Esophagus muscularis mucosa (tissue), 4 donors: ENCODE measurements at places on chromosomes 12 and 14.

DNA sequence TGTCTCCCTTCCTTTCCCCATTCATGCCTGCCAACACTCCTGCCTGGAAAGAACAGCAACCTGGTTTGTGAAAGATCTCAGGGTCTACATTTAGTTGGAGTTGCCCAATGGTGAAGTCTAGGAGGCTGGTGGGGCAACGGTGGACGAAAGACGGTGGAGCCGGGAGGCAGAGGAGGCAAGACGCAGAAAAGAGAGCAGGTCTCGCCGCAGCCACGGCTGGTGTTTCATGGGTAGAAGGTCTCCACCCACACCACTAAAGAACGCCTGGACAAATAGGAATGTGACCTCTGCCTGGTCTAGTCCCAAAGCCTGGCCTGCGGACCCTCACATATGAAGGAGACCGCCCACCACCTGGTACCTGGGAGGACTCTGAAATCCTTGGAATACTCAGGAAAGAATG is 185.6 kb downstream of the ALG10 start:
- H3K27me3 ChIP-seq, result no peaks in the 10 kb centered on the region
- no peak overlapping the region for H3K4me3 ChIP-seq
- peak; percentile 42 for DNase-seq

DNA sequence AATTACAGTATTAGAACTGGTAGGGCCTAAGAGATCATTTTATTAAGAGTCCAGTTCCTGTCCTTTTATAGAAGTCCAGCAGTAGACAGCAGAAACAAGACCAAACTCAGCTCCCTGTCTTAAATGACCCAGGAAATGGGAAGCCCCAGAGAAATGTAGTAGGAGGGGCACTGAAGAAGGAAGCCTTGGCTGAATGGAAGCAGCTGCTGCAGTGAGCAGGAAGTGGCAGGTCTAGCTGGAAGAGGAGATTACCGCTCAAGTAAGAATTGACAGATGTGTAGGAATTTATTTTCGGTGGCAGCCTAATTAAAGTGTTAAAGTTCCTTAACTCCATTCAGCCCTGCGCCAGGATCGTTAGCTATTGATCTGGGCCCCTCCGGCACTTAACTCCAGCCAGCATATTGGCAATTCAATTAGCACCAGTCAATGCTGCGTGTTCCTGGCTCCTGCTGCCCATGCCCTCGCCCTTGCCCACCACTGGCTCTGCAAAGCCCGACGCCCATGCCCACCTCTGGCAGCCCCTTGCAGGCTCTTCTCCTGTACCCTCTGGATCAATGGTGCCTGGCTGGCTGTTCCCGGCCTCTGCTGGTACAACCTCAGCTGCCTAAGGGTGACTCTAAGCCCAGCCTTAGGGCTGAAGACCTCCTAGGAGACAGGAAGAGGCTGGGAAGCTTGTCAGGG is 21.1 kb downstream of the ZFHX2 start:
- no peaks in the 10 kb centered on the region for H3K27me3 ChIP-seq
- no peaks in the 10 kb centered on the region for H3K4me1 ChIP-seq
- DNase-seq, result no peak

- no peaks in the 10 kb centered on the region for H3K36me3 ChIP-seq
- H3K27me3 ChIP-seq, result no peaks in the 10 kb centered on the region
- no peaks in the 10 kb centered on the region for H3K4me1 ChIP-seq
- H3K27ac ChIP-seq, result no peak overlapping the region
- no peak for DNase-seq
- no peak overlapping the region for H3K4me3 ChIP-seq
Observed at GRCh38 chr12:83404521-83404920, 717.8 kb downstream of the TMTC2 start.

- no peak overlapping the region for H3K27ac ChIP-seq
- no peaks in the 10 kb centered on the region for H3K36me3 ChIP-seq
- no peak overlapping the region for H3K4me3 ChIP-seq
- no peak for DNase-seq
- H3K27me3 ChIP-seq, result no peaks in the 10 kb centered on the region
- no peaks in the 10 kb centered on the region for H3K4me1 ChIP-seq
Observed at GRCh38 chr12:76998908-76999556, 66.3 kb downstream of the E2F7 start.

DNA sequence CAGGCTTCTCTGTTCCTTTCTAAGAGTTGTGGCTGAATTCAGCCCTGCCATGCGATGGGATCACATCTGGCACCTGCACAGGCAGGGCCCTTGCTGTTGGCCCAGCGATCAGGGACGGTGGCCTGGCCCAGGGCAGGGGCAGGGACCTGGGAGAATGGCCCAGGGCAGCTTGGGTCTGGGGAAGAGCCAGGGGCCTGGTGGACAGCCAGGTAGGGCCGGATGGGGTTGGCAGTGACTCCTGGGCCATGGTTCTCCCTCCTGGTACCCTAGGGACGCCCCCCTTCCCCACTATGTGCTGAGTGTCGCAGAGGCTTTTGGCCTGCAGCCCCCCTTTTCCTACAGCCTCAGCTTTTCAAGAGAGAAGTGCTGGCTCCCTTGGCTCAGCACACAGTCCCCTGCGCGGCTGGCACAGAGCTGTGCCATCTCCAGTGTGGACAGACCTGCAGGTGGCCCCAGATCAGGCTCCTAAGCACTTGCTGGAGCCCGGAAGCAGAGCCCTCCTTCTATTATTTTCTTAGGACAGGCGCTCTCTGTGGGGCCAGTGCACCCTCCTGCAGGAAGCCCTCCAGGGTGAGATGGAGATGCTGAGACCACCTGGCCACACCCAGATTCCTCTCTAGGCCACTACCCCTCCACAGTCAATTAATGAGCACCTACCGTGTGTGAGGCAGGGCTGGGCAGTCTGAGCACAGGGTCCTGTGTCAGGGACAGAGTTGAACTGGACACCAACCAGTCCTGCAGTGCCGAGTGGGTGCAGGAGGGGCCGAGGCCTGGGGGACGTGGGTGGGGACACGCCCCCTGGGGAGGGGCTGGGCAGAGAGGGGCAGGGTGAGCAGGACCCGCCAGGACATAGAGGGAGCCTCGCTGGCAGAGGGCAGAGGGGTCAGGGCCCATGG is 267.6 kb downstream of the ADGRD1 start:
- no peaks in the 10 kb centered on the region for H3K36me3 ChIP-seq
- no peaks in the 10 kb centered on the region for H3K27me3 ChIP-seq
- no peak overlapping the region for H3K4me3 ChIP-seq
- H3K27ac ChIP-seq, result no peak overlapping the region

DNA sequence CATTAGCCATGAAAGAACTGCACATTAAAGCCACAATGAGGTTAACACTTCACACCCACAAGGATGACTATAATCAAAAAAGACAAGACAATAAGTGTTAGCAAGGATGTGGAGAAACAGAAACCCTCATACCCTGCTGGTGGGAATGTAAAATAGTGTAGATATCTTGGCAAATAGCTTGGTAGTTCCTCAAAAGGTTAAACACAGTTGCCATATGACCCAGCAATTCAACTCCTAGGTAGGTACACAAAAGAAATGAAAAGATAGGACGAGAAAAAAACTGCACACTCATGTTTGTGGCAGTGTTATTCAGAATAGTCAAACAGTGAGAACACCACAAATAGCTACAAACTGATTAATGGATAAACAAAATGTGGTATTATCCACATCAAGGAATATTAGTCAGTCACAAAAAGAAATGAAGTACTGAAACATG is 93.5 kb downstream of the ATXN2 start:
- H3K4me1 ChIP-seq, result no peaks in the 10 kb centered on the region
- DNase-seq, result no peak
- no peaks in the 10 kb centered on the region for H3K27me3 ChIP-seq
- no peak overlapping the region for H3K27ac ChIP-seq

- peak overlapping the region; percentile 80 for H3K4me3 ChIP-seq
- no peaks in the 10 kb centered on the region for H3K27me3 ChIP-seq
- H3K36me3 ChIP-seq, result peaks cover 25% of the 10 kb centered on the region
- DNase-seq, result peak; percentile 94
- H3K27ac ChIP-seq, result peak overlapping the region; percentile 98
Observed at GRCh38 chr12:6866920-6867412, 365 bp upstream of the TPI1 start.

DNA sequence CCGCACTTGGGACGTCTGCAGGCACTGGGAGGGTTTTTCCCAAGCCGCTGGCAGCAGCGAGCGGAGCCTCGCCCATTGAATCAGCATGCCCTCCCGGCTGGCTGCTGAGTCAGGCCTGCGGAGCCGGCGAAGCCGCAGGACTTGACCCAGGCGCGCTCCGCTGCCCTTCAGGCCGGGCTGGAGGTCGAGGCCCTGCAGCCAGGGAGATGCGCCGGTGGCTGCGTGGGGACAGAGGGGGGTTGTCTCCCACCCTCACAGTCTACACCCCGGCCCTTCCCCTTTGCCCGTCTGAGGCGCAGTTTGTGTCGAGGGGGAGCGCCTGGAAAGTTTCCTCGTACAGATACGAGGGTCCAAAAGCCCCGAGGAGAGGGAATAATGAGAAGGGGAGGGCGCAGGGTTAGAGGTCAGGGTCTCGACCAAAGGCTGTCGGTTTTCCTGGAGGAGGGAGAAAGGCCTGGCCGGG is 759 bp upstream of the KLC1 start:
- H3K27ac ChIP-seq, result peak overlapping the region; percentile 95
- peak; percentile 93 for DNase-seq
- H3K36me3 ChIP-seq, result no peaks in the 10 kb centered on the region
- peak overlapping the region; percentile 98 for H3K4me3 ChIP-seq

DNA sequence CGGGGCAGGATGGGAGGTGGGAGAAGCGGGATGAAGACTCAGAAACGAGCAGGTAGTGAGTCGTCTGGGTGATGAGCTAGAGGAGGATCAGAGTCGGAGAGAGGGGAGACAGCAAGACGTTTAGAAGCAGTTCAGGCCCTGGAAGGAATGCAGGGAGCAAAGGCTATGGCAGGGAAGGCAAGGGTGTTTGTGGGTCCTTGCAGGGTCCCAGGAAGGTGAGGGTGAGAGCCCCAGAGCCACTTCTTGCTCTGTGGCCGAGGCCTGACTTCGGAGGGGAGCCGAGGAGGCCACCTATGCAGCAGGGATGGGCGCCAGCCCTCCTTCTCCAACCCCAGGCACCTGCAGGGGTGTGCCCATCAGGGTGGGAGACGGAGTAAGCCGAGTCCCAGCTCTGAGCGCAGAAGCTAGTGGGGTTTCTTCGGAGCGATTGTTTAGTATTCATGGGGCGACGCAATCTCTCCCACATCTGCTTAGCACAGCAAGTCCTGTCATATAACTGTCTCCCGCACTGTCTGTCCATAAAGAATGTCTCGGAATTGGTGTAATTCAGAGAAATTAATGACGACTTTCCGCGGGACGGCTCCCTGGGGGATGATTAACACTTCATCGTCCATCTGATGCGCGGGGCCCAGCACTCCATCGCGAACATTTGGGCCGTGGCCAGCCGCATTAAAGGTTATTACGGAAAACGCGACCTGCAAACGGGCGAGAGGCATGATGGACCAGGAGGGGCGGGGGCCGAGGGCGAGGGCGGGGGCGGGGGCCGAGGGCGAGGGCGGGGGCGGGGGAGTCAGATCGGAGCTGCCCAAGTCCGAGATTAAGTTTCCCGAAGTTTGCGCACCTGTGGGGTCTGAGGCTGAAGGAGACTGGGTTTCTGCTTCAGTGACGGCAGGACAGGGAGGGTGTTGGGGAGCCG is 12.2 kb upstream of the CALCOCO1 start:
- DNase-seq, result no peak
- H3K4me1 ChIP-seq, result peaks cover 11% of the 10 kb centered on the region
- no peak overlapping the region for H3K27ac ChIP-seq

- H3K36me3 ChIP-seq, result peaks cover 6% of the 10 kb centered on the region
- H3K4me3 ChIP-seq, result peak overlapping the region; percentile 53
- peaks cover 40% of the 10 kb centered on the region for H3K4me1 ChIP-seq
- no peaks in the 10 kb centered on the region for H3K27me3 ChIP-seq
- peak overlapping the region; percentile 93 for H3K27ac ChIP-seq
Observed at GRCh38 chr12:124939079-124939420, 24.6 kb upstream of the UBC start.

DNA sequence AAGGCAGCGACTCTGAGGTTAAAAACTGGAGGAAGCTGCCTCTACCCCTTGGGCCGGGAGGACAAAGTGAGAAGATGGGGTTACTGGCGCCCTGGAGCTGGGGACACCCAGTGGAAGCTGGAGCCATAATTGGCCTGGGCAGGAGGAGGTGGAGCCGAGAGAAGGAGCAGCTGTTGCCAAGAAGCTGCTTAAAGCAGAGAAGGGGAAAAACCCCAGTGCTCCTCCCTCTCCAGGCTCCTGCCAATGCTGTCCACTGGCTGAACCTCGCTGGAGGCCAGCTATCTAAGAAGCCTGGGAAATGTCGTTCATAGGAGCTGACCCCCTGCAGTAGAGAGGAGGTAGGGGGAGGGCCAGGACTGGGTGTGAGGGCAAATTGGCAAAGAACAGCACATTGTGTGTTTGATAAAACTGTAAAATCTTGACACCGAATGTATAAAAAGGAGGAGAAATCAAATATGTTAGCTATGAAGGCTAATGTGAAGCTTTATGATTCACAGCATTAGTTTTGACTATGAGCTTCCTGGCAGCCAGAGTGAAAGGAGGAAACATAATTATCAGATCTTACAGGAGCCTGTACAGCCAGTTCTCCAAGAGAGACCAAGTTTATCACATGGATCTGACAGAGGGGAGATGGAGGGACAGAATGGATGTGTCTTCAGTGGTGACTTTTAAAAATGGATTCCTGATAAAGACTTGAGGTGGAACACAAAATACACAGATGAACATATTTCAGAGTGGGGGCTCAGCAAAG is 9.5 kb downstream of the HHIPL1 start:
- H3K4me1 ChIP-seq, result peaks cover 3% of the 10 kb centered on the region
- DNase-seq, result no peak
- no peaks in the 10 kb centered on the region for H3K27me3 ChIP-seq
- no peaks in the 10 kb centered on the region for H3K36me3 ChIP-seq

- H3K4me1 ChIP-seq, result peaks cover 5% of the 10 kb centered on the region
- no peaks in the 10 kb centered on the region for H3K36me3 ChIP-seq
- H3K27me3 ChIP-seq, result no peaks in the 10 kb centered on the region
- no peak for DNase-seq
- no peak overlapping the region for H3K27ac ChIP-seq
Observed at GRCh38 chr14:103292426-103293374, 41.3 kb upstream of the EIF5 start.

DNA sequence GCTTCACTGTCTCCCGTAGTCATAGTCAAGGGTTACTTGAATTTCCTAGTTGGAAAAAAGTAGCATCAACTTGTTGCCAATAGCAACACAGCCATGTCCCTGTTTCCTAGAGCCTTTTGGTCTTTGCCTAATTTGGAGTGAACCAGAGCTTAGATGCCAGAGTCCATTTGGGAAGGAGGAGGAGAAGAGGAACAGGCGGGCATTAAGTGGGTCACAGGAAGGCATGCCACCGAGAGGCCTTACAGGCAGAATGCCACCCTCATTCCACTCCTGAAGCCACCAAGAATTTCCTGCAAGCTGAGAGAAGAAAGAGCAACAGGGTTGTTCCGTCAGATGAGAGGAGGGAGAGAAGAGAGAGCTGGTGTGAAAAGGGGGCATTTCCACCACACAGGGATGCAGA is 339.5 kb downstream of the DPF3 start:
- no peaks in the 10 kb centered on the region for H3K27me3 ChIP-seq
- peaks cover 4% of the 10 kb centered on the region for H3K4me1 ChIP-seq
- H3K36me3 ChIP-seq, result no peaks in the 10 kb centered on the region
- DNase-seq, result no peak
- H3K27ac ChIP-seq, result no peak overlapping the region
